ENCODE measurements at places on chromosomes 11 and 22.

GRCh38 chr11:12968101-12968500 lies 41.0 kb upstream of the RASSF10 start:
- DNase-seq, result no peak

- DNase-seq, result no peak
These were observed 108.7 kb upstream of the CD82 start for GRCh38 chr11:44456544-44457300.

GRCh38 chr11:31870609-31871309 lies 59.6 kb upstream of the PAX6 start:
- DNase-seq, result no peak

DNA sequence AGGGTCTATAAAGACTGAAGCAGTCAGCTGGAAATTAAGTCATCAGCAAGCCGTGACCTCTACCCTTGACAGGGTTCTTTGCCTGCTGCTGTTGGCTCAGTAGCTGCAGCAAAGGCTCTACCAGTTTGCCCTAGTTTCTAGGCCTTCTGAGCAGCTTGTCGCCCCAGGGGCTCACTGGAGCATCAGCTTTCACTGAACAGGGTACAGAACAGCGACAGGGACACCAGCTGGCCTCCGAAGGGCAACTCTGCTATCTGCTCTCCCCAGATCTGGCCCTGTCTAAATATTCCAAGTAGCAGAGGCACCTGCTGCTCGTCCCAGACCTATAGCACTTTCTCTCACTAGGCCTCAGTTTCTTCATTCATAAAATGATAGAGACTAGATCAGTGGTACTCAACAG lies 42.4 kb downstream of the SMCO4 start:
- no peak for DNase-seq

DNA sequence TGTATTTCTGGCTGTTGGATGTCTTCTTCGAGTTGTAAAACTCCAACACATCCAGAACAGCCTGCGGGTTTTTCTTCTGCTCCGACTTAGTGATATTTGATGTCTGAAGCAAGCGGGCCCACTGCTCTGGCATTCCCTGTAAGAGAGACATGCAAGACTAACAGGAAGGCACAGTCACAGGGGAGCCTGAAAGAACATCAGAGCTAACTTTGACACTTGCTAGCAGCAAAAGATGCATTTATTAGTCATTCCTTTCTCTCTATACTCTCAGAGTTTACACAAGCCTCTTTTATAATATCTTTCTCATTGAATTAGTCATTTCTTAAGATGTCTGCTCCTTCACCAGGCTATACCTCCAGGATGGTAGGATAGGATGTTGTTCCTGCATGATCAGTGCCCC lies 77.8 kb upstream of the GDPD4 start:
- DNase-seq, result no peak

DNA sequence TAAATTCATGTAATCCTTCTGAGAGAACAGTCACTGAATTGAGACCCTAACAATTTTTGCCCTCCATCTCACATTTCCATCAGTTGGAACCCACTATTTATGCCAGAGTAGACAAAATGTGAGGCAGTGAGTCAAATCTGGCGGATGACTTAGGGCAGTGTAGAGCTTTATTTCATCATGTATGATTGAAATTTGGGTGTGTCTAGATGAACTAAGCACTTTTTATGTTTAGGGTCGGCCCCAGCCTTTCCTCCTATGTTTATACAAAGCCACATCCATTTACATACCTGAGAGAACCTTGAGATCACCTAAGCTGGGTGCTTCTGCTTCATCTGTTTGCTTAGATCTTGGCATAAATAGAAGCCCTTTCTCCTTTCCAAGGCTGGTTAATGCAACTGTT lies 15.0 kb upstream of the MUC15 start:
- DNase-seq, result no peak

- DNase-seq, result no peak
These were observed 63.8 kb upstream of the LINC01488 start for GRCh38 chr11:69417699-69418085.

DNA sequence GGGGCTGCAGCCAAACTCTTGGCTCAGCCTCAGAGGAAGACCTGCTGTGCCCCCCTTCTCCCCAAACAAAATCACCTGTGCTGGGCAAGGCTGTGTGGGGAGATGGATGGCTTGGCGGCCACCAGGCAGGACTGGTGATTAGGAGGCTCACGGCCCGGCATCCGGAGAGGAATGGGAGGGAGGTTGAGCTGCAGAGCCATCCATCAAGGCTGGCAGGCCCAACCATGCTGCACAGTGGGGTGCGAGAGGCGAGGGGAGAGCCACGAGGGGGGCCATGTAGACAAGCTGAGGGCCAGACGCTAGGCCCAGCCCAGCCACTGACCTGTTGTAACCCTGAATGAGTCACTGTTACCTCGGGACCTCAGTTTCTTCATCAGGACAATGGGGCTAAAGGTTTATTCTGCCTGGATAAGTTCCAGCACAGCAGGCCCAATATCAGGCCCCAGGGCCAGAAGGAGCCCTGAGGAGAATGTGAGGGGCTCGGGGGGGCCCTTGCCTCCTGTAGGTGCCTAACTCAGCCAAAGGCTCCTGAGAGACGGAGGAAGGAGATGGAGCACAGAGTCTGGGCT lies 18.2 kb downstream of the PDE2A start:
- DNase-seq, result no peak

DNA sequence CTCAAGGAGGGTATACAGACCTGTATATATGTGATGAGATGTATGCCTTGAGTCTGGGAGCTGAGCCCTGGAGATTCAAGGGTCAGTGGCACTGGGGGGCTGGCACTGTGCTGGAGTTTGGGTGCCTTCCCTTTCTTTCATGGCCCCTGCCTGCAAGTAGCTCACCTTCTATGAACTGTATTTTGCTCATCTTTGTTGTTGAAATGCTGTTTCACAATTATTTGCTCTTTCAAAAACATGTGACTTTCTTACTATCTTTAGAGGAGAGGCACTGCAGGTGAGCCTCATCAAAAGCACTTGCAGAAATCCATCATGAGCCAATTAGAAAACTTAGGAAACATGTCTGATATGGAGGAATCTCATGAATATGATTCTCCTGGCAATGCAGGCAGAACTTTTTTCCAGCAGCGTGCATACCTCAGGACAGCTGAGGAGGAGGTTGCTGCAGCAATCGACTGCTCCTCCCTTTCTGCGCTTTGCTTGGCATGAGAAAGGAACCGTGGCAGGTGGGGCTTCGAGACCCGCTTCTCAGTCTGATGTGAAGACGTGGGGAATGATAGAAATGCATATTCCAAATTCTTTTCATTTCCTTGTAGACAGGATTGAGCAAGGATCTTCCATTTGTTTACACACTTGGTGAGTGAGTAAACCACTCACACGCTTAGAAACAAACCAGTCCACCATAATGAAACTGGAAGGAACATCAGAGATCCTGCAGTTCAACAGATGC lies 178.4 kb upstream of the E2F8 start:
- DNase-seq, result no peak

GRCh38 chr22:27487600-27488452 lies 313.7 kb downstream of the MN1 start:
- no peak for DNase-seq

GRCh38 chr22:35053060-35053835 lies 12.7 kb upstream of the ISX start:
- DNase-seq, result no peak

GRCh38 chr11:76759092-76759491 lies 24.1 kb upstream of the TSKU start:
- DNase-seq, result no peak

DNA sequence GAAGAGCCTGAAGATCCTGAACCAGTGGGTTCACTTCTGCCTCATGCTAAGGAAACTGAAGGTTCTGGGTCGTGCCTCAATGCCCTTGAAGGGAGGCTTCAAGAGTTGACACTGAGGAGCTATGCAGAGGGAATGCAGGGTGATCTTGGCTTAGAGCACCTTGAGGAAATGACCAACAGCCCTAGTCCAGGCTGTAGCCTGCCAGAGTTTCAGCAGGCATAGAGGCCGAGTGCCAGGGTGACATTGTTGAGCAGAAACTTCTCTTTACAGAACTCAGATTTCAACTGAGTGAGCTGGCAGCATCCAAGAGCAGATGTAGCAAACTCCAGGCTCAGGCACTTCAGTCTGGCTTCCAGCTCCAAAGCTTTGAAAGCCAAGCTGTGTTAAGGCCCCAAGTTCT lies 23.1 kb upstream of the CAPRIN1 start:
- no peak for DNase-seq

GRCh38 chr11:35539781-35540281 lies 14.4 kb upstream of the PAMR1 start:
- no peak for DNase-seq

GRCh38 chr11:6621711-6622211 lies 2.5 kb upstream of the TPP1 start:
- DNase-seq, result no peak

DNA sequence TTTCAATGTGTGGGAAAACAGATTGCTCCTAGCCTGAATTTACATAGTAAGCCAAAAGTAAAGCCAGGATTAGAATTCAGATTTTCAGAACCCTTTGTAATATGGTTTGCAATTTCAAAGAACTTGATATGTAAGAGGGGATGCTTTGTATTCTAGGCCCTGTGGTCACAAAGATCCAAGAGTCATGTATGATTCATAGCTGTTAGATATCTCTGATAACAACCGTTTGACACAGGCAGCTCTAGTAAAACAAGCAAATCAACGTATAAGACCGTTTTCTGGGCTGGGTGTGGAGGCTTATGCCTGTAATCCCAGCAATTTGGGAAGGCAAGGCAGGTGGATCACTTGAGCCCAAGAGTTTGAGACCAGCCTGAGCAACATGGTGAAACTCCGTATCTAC lies 79.6 kb downstream of the EMSY start:
- no peak for DNase-seq

- DNase-seq, result no peak
These were observed 263.3 kb downstream of the LARGE1 start for GRCh38 chr22:33656808-33657628.

DNA sequence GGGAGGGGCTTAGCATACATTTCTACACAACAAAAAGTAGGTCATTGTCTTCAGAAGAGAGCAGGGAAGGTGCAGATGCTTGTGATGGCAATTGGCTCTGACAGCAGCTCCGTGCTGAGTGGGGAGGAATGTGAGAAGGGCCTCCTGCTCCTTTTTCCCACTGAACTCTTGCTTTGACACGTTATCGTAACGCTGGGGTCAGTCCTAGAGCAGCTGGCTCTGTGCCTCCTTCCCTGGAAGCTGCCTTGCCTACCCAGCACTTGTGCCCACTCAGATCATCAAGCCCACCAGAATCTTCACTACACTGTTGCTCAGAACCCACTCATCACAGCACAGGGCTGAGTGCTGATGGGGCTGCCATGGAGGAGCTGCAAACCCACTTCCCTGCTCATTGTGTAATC lies 14.9 kb upstream of the NAV2 start:
- DNase-seq, result no peak

- no peak for DNase-seq
These were observed 24.7 kb upstream of the SLC22A12 start for GRCh38 chr11:64566042-64566914.

DNA sequence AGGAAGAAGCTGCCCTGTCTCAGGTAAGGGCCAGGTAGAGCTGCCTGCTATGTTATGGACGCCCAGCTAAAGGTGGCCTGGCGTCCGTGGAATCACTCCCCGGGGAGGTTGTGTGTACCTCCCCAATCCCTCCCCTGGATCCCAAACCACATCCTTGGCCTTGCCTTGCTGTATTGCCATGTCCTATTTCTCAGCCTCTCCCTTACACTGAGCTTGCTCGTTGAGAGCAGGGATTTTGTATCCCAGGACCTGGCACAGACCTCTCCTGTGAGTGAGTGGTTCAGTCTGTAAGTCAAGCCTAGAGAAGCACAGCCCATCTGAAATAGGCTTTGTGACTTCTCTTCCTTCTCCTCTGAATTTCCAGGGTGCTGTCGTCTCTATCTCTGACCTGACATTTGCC lies 53.9 kb downstream of the TRAF6 start:
- no peak for DNase-seq

GRCh38 chr11:102757823-102758549 lies 22.4 kb downstream of the MMP10 start:
- no peak for DNase-seq

- DNase-seq, result no peak
These were observed 743.4 kb downstream of the NELL1 start for GRCh38 chr11:21412652-21413383.

DNA sequence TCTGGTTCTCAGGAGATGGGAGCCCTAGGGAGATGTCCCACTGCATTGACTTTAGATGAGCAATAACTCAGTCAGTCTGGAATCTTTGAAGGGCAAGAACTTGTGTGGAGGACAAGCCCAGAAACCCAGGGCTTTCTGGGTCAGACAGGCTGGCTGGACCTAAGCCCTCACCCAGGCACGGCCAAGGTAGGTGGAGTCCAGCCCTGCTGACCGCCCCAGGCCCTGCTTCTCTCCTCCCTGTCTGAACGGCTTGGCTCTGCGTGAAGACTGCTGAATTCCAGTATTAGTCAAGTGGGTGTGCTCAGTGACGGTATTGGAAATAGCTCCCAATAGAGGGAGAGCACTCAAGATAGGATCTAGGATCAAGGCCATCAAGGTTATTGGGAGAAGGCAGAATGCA lies 6.1 kb downstream of the CXCR5 start:
- DNase-seq, result no peak

- DNase-seq, result no peak
These were observed 80.2 kb downstream of the PRR5L start for GRCh38 chr11:36376009-36376887.

- no peak for DNase-seq
These were observed 504.6 kb downstream of the BRD1 start for GRCh38 chr22:49322861-49323622.

DNA sequence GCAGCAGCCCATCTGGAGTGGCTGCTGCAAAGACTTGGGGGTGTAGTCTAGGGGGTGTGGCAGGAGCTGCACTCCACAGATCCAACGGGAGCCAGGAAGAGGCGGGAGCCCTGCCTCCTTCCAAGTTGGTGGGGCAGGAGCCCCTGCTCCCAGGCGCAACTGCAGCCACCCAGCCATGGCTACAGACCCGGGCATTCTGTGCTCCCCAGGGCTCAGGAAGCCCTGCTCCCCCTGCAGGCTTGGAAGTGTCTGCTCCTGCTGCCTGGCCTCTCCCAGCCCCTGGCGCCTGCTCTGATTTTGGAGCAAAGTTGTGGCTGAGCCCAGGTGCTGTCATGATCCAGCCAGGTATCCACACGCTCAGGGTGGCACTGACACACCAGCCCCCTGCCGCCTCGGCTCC lies 58.5 kb downstream of the CCDC34 start:
- no peak for DNase-seq

DNA sequence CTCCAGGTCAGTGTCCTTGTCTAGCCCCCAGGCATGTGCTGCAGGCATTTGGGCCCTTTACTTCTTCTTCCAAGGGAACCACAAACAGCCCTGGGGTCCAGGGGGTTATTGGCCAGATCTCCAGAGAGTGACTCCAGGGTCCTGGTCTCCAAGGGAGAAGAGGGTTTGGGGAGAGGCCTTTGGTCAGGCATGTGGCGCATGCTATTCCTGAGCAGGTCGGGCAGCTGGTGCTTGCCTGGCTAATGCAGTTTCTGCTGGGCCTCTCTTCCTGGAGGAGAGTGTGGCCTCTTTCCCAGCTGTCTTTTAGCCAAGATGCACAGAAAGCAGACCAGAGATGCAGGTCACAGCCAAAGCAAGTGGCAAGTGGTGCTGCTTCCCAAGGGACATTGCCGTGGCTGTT lies 3.8 kb upstream of the RFPL2 start:
- no peak for DNase-seq

Measured in hematopoietic multipotent progenitor cell treated with erythropoietin and hydrocortisone succinate and interleukin-3 and kit ligand, for 17 days (in vitro differentiated cells).